HCT116 (cell line): ENCODE measurements at places on chromosomes 12 and 14. TPM values are rescaled to one million over a fixed set of nuclear protein-coding genes. Genes with fewer than 3 reads are reported as not detected.

- DNase-seq = no peak
Measured at GRCh38 chr14:52086711-52087110, 17.9 kb upstream of the NID2 start.

- no peak for DNase-seq
Measured at GRCh38 chr14:65224799-65225198, 122.5 kb upstream of the MAX start.

GRCh38 chr14:64653900-64654245, 50.4 kb upstream of the PLEKHG3 start:
- DNase-seq = no peak

DNA sequence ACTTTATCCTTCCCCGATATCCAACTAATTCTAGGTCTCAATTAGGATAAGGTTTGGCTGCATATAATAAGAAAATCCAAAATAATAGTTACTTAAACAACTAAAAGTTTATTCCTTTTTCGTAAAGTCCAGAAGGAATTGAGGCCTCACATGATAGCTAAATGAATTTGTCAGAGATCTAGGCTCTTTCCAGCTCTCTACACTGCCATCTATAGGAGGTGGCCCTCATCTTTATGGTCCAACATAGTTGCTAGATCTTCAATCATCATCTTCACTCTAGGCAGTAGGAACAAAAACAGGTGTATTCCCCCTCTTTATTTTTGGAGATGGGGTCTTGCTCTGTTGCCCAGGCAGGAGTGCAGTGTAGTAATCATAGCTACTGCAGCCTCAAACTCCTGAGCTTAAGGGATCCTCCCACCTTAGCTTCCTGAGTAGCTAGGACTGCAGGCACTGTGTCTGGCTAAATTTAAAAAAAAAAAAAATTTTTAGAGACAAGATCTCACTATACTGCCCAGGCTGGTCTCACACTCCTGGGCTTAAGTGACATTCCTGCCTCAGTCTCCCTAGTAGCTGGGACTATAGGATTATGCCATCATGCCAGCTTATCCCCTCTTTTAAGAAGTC, 46.5 kb upstream of the SAV1 start:
- DNase-seq = peak; percentile 16

DNA sequence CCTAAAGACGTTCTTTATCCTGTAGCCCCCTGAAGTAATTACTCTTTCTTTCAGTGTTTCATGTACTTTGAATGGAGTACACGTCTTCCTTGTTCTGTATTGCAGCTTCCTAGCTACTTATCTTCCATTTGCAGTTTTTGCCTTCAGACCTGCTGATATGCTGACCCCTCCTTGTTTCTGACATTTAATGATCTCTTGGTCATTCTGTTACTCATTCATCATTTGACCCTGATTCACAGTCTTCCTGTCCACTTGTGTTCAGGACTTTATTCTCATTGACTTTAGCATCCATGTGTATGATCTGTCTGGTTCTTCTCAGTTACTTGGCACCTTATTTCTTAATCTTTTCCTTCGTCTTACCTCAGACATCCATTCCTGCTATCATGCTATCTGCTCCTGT, 22.2 kb downstream of the CPSF2 start:
- no peak for DNase-seq

GRCh38 chr14:24673059-24673458, 39.1 kb upstream of the GZMB start:
- DNase-seq = no peak

- no peak for DNase-seq
Measured at GRCh38 chr14:64954491-64955240, 12.1 kb upstream of the GPX2 start.

- no peak for DNase-seq
Measured at GRCh38 chr12:27583057-27583797, 59.2 kb downstream of the PPFIBP1 start.

GRCh38 chr14:54457609-54457996, 16.4 kb upstream of the CNIH1 start:
- no peak for DNase-seq

GRCh38 chr12:106305376-106305775, 2.8 kb downstream of the TCP11L2 start:
- no peak for DNase-seq

The PPFIA2 gene
- not detected for total RNA-seq

The KRT74 gene
- total RNA-seq = not detected
